Activated CD8-positive, alpha-beta memory T cell treated with anti-CD3 and anti-CD28 coated beads for 24 hours (primary cell): ENCODE measurements at places on chromosomes 6 and 20.

GRCh38 chr6:142692942-142693341, 252.0 kb downstream of the HIVEP2 start:
- peak; percentile 88 for DNase-seq

GRCh38 chr6:122696853-122697252, 82.7 kb upstream of the FABP7 start:
- no peak for DNase-seq

DNA sequence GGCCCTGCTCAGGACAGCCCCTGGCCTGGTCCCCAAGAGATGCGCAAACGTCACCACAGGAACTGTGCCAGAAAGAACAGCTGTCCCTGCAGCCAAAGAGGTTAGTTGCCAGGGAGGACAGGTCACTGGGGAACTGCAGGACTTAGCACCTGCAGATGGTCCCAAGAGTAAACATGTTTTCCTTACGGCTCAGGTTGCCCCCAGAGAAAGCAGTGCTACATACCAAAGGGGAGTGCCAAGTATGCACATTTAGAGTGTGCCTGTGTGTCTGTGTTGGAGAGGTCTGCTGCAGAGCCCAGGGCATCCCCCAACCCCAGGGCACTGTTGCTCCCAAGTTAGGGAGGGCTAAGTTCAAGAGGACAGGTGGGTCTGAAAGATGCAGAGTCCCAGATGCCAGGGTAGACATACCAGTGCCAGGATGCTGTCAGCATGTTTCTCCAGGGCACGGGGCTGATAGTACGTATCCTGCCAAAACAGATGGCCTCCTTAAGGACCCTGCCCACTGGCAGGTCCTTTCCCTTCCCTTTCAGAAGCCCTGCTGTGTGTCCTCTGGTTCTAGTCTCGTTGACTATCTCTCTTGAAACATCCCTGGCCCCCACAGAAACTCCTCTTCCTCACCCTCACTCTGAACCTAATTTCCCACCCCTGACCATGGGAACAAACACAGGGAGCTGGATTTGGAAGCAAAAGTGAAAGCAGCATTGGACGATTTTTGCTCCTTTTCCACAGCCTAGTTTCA, 1.3 kb downstream of the ABHD16A start:
- DNase-seq, result no peak

DNA sequence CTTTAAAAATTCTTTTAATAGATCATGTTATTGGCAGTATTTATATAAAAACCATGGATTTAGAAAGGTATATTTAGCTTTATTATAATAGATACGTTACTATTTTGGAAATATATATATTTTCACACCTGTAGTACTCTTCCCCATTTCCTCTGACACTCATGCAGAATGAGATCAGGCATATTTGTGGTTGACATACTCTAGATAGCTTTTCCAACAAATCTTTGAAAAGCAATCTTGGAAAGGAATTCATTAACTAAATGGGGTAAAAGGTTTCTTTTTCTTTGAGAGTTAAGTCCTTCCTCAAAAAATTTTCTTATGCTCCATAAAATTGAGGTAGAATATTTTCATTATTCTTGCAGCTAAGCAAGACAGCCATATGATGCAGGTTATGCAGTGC, 14.5 kb downstream of the ASF1A start:
- DNase-seq, result no peak

GRCh38 chr6:97438011-97438671, 155.1 kb upstream of the MMS22L start:
- no peak for DNase-seq

DNA sequence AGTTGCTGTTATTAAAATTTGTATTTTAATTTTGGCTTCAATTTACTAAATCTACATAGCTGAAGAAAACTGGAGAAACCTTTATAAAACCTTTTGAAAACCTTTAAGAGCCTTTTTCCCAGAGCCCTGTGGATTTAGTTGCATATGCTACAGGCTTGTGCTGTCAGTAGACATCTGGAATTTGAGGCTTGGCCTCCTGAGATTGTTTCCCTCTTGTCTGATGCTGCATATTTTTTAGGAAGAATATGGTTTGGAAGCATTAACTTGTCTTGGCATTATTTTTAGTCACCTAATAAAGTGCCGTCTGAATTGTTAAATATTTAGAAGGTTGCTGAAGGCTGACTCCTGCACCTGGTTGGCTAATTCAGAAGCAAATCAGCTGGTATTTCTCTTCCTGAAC, 369.4 kb downstream of the UTRN start:
- DNase-seq, result no peak

DNA sequence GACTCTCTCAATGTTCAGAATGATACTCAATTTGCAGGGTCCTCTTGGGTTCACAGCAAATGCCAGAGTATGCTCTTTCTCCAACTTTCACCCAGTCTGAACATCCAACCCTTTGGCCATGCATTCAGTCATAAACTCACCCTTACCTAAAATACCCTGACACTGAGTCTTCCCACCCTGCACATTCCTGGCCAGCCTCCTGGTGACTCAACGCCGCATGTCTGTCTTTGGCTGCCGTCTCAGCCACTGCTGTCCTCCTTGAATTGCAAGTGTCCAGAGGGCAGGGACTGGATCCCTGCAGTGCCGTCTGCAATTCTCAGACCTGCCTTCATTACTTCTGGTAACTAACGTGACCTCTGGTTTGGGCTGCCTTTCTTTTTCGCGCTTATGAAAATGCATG, 593.4 kb downstream of the QKI start:
- DNase-seq, result no peak

DNA sequence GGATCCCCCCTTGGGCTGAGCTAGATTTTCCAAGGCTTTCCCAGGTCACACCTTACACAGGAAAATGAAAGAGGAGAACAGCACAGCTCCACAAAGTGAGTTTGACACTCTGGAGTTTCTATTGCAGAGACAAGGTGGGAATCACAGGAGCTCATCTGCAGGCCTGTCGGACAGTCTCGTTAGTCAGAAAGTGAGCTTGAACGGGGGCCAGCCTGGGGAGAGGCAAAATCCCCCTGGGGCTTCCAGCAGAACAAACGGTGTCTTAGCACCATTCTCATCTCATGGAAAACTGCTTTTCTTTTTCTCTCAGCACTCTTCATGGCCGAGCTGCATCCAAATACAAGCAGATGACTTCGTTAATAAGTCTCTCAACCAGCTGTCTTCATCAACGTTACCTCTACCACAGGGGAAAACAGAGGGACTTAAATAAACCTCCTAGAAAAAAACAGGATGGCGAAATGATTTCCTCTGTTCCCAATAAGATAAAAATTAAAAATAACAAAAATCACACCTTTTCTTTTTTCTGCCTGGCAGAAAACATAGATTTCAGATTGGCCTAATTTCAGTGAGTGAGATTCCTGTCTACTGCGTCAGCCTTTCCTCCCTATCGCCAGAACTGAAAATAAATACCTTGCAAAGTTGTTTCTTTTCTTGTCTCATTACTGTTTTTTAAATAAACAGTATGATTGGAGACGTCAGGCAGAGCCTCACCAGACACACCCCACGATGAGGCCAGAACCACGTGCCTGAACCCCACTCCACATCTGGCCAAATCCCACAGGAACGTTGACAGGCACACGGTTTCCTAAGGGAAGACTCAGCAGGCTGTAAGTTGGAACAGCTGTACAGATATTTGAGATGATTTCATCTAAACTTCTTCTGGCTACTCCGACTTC, 219.0 kb downstream of the TTLL2 start:
- no peak for DNase-seq

DNA sequence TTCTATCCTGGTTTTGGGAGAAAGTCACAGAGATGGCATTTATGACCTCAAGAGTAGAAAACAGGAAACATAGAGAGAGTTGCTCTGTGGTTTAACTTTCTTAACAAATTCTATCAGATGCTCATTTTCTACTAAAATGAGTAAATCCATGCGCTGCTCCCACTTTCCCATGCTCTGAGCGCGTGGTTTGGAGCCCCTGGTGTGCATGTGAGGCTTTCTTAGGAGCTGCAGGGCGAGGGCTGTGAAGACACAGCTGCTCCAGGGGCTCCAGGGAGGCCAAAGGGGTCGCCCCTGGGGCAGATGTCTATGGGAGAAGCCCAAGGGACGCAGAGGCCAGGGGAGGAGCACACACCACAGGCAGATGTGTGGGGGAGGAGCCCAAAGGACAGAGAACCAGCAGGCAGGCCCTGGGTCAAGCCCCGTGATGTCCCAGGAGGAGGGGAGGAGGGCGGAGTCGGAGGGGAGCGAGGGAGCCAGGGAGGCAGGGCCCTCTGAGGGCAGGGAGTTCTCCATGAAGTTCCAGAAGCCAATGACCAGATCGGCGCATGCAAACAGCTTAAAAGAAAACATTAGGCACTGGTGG, 122.9 kb downstream of the IRF4 start:
- no peak for DNase-seq

- no peak for DNase-seq
Observed at GRCh38 chr6:20729086-20729485, 194.8 kb downstream of the CDKAL1 start.

DNA sequence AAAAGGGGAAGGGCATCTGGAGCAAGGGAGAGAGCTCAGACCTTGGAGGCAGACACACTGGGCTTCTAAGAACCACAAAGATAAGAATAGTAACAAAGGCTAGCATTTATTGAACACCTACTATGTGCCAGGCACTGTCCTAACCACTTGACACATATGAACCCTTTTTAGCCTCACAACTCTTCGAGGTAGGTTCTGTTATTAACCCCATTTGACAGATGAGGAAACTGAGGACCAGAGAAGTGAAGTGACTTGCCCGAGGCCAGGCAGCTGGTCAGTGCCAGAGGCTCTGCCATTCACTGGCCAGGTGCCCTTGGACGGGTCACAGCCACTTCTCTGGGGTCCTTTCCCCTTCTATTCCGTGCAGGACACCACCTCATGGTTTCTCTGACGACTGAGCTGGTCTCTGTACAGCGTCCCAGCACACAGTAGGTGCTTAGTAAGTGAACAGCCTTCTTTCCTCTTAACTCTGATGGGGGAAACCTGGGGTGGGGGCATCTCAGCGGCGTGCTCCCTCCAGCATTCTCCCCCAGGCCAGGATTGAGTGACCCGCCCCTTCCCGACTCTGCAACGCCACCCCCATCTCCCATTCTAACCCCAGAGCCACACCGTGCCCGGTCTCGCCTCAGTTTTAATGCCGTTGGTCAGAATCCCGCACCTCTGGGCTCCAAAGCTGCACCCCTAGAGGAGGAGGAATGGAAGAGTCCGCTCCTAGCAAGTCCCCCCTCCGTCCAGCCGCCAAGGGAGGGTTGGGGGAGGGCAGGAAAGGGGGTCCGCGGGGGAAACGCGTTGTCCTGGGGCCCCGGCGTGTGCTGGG, 55.7 kb downstream of the CD40 start:
- no peak for DNase-seq

DNA sequence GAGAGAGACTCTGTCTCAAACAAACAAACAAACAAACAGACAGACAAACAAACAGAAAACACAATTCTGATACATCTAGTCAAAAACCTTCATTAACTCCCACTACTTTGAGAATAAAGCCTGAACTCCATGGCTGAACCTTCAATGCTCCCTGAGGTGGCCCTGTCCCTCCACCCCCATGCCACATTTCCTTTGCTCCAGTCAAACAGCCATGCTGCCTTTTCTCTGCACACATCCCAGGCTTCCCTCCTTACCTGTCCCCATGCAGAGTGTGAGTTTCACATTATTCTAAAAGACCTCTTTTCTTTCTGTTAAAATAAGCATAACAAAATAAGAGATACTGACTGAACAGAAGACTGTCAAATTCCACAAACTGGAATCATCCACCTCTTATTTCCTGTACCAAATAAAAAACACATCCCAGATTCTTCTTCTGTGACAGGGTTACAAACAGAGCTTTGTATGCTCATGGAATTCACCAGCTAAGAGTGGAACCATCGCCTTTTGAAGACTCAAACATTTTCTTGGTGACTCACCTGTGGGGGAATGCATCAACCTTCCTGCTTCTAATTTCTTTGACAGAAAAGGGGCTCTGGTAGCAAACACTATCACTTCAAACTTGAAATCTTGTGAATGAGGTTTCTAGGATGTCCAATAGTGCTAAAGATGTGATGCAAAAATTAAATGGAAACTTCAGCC, 71.0 kb upstream of the SLC22A16 start:
- no peak for DNase-seq

DNA sequence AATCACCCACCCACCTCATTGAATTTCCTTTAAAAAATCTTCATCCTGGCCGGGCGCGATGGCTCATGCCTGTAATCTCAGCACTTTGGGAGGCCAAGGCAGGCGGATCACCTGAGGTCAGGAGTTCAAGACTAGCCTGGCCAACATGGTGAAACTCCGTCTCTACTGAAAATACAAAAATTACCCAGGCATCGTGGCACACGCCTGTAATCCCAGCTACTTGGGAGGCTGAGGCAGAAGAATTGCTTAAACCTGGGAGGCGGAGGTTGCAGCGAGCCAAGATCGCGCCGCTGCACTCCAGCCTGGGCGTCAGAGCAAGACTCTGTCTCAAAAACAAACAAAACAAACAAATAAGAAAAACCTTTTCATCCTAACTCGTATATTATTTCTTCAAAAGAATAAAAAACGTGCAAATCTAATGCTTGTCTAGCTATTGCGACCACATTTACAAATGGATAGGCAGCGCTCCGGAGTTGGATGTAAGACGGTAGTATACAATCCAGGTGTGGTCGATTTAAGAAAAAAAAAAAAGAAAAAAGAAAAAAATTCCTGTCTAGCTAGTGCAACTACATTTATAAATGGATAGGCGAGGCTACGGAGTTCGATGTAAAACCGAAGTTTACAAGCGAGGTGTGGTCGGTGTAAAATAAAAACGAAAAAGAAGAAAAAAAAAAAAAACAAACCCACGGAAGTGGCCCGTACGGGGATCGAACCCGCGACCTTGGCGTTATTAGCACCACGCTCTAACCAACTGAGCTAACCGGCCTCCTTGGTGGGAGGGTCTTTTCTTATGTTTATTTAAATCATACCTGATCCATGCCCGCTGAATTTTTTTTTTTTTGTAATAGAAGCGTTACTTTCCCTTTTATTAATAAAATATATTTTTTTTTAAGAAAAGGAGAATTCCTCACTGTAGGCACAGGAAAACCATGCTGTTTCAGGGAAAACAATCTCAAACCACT, 70.7 kb upstream of the PRSS16 start:
- DNase-seq, result peak; percentile 87

- no peak for DNase-seq
Observed at GRCh38 chr6:116251568-116252384, 2.1 kb downstream of the TSPYL4 start.

DNA sequence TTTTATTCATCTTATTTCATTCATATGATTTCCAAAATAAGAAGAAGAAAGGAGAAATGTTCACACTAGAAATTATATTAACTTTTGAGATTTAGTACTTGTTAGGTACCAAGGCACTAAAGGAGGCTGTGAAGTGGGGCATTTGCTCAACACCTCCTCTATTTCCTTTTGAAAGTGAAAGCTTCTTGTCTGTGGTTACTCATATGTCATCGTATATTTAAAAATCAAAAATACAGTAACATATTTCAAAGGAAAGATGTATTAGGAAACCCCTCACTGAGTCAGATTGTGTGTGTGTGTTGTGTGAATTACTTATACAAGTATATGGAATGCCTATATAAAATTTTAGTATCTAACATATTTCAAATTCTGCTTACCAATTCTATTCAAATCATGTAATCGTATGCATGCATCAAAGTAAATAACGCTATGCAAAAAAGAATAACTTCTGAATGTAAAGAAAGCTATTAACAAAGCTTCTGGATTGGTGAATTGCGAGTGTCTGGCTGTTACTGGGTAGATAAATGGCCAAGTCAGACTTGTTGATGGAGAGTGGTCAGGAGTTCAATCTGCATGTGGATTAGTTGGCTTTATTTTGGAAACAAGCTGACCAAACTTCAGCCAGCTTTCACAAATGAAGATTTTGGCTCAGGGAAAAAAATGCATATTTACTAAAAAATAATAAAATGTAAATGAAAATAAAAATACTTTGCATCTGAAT, 70.9 kb downstream of the PACRG start:
- DNase-seq, result no peak

GRCh38 chr6:136307351-136307750, 17.7 kb upstream of the BCLAF1 start:
- no peak for DNase-seq

GRCh38 chr20:10972219-10972860, 298.5 kb upstream of the JAG1 start:
- no peak for DNase-seq
